NCI-H526 (cell line): ENCODE measurements at places on chromosomes 3 and 15.

DNA sequence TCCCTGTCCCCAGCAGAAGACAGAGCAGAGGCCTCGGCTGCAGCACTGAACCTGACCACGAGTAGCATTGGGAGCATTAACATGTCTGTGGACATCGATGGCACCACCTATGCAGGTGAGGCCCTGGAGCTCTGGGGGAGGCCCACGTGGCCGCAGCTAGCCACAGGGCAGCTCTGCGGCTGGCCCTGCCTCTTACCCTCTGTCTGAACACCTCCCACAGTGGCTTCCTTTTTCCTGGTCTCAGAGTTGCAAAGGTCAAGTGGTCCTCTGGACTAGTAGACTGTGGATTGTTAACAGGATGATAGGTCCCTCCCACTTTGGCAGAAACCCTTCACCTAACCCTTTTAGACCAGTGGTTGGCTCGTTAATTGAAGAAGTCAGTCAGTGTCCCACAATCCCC, 22.5 kb upstream of the CLK3 start:
- no peak for DNase-seq

DNA sequence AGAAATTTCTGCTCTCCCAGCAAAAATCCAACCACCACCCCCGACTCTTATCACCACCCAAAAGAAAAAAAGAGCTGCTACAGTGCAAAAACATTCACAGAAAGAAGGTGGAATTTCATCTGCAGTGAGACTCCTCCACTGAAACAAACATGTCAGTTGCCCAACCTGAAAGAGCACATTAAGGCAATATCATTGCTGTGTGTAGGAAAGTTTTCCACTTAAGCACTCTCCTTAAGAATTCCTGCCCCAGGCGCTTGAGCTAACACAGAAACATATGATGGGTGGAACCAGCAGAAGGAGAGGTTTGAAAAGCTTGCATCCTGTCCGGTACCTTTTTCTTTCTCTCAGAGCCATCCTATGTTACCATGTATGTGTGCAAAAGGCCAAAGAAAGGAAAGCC, 200.8 kb upstream of the GADL1 start:
- no peak for DNase-seq

- no peak for DNase-seq
Measured at GRCh38 chr3:111923806-111924205, 55.0 kb upstream of the ABHD10 start.

GRCh38 chr3:21484057-21484827, 266.8 kb downstream of the ZNF385D start:
- peak; percentile 53 for DNase-seq

DNA sequence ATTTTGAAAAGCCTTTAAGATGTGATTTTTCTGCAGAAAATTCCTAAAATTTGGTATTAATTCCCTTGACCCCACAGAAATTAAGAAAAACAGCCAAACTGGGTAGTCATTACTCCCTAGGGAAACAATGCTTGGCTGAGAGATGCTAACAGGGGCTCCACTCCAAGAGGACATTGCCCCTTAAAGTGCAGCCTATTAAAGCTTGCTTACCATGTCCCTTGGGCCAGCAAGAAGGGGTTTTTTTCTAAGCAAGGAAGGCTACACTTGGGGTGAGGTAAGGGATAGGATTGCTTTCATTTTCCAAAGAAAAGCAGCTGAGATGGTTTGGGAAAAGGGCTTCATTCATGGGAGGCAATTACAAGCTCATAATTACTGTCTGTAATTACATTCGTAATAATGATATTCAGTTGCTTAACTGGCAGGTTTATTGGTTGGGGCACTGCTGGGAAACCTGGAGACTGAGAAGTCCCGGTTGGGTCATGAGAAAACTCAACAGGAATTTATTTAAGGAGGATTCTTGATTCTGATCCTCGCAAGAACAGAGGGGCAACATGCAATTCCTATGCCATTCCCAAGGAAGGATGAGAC, 247.5 kb downstream of the NR1D2 start:
- no peak for DNase-seq
